ENCODE measurements at places on chromosomes 11 and 22. TPM values are rescaled to one million over a fixed set of nuclear protein-coding genes. Genes with fewer than 3 reads are reported as not detected.

- DNase-seq = no peak
Measured at GRCh38 chr22:29018293-29019189, 43.1 kb downstream of the C22orf31 start.

Gene SYT13
- 1.8 TPM for total RNA-seq

GRCh38 chr22:42459287-42460063 lies 27.3 kb upstream of the NFAM1 start:
- no peak for DNase-seq

- no peak for DNase-seq
Measured at GRCh38 chr11:63549411-63549810, 12.8 kb downstream of the PLAAT4 start.

DNA sequence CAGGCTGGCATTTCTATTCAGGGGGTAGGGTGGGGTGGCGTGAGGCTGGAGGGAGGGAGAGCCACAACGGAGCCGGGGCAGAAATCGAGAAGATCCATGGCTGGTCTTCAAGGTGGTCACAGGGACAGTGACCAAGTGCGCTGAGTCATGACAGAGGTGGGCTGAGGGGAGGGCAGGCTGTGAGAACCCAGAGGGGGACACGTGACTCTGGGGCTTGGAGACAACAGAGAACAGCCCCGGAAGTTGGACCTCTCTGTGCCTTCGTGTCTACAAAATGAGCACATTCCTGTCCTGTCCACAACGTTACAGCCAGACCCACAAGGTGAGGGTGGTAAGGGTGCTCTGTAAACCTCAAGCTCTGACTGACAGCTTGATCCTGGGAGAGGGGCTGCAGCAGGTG lies 35.1 kb upstream of the ARFGAP3 start:
- no peak for DNase-seq

DNA sequence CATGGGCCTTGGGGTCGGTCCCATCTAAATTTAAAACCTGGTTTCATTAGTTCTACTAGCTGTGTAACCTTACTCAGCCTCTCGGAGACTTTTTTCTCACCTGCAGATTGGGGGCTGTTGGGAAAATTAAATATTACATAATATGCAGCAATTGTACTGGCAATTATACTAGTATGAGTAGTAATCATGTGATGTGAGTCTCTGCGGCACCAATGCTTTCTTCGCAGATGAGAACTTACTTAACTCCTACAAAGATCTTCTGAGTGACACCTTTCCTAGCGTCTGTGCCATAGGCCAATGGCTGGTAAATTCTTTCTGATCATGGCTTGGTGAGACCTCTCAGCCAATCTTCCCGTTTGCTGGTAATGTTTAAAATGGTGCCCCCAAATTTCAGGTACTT lies 391.3 kb downstream of the NXPE2 start:
- DNase-seq = no peak

- DNase-seq = no peak
Measured at GRCh38 chr22:23387827-23388516, 192.1 kb downstream of the IGLL1 start.
